ENCODE measurements at places on chromosomes 7 and 10.

- DNase-seq = no peak
Observed at GRCh38 chr10:104028823-104029520, 56.7 kb downstream of the COL17A1 start.

DNA sequence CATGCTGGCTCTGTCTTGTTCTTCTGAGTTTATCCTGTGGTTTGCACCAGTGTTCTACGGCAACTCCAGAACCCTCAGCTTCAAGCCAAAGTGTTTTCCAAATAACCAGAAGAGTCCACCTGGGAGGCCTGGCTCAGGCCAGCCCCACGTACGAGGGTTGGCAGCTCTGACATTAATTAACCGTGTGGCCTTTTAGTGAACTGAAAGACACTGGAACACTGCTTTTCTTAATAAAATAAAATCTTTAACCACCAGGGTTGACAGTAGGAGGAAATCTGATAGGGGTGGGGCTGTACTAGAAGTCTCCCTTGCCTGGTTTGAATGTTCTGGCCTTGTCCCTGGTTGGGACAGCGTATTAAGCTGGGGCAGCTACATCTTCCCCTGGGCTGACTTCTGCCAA lies 64.9 kb downstream of the SYPL1 start:
- no peak for DNase-seq

GRCh38 chr7:7201578-7202374 lies 19.4 kb downstream of the C1GALT1 start:
- DNase-seq = no peak

- no peak for DNase-seq
Observed at GRCh38 chr10:123655751-123656150, 10.4 kb upstream of the GPR26 start.

DNA sequence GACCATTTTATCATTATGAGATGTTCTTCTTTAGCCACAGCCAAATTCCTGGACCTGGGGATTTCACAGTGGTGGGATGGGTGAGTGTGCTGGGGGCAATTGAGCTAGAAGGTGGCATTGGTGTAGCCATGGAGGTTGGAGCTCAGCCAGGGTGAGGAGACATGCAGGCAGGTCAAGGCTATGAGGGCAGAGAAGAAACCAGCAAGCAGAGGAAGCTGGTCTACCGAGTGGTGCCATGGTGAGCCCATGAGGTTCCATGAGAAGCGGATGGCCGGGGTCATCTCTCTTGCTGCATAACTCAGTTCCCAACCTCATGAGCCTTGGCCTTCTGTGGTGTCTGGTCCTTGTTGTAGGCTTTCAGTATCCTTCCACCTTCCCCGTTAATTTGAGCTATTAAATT lies 91.4 kb downstream of the CARD11 start:
- DNase-seq = no peak

DNA sequence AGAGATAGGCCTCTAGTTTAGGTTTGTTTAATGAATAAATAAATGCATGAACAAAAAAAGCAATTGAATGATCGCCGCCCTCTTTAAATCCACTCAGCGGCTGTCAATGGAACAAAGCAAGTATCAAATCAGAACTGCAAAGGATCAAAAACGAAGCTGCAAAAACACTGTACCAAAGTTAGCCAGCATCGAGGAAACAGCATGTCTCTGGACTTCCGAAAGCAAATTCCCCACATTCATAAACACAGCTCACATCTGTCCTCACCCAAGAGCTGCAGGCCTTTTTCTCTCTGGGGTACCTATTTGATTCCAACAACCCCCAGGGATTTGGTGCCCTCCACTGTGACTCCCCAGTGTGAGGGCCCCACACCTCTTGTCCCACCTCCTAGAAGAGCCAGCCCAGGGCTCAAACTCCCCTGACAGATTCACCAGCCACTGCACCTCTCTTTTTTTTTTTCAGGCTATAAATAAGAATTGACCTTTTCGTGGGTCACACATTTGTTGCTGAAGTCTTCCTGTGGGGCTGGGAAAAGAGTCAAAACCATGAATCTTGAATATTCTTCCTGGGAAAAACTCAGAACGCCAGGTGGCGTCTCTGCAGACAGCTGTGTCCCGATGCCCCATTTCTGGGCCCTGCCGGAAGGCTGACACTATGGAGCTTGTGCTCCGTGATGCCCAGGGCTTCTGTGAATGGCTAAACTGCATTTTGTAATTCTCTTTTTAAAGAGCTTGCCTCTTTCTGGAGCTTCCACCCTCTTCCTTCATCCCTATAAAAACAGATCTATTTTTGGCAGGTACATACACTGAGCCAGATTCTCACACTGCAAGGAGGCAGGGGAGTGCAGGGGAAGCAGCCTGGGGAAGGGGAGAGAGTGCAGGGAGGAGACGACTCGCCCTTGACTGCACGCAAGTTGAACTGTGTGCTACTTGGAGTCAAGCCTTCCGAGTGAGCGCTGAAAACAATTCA lies 51.7 kb downstream of the HSPA12A start:
- DNase-seq = no peak

DNA sequence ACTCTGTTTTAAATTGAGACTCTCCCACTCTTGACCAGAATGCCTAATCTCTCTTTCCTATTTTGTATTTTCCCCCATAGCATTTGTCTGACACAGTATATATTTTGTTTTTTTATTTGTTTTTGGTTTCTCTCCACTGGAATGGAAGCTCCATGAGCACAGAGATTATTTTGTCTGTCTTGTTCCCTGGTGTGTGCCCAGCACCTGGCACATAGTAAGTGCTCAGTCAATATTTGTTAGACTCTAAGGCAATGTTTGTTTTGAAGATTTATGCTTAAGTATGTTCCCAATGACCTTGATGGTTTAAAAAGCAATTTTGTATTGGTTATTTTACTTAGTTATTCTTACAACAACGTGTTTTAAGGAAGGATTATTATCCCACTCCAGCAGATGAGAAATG lies 201.8 kb downstream of the DYNC1I1 start:
- no peak for DNase-seq

GRCh38 chr7:85186521-85187241 lies at the start of gene SEMA3D:
TSS of gene SEMA3D (minus strand) at chr7:85187056. CDS start at chr7:85121891, 65,165 bp downstream.
- DNase-seq = no peak

DNA sequence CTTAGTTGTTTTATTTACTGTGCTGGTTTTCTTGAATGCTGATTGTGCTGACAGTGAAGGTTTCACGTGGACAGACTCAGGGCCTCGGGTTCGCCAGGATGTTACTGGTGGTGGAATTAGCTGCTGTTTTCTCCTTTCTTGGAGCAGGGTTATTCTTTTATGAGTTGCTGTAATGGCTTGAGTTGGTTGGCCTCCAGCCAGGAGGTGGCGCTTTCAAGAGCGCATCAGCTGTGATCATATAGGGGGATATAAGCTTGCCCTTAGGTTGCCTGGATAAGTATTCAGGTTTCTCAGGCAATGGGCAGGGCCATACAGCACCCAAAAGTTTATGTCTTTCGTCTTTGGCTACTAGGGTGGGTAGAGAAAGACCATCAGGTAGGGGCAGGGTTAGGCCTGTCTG lies 741.3 kb downstream of the PHTF2 start:
- DNase-seq = no peak

DNA sequence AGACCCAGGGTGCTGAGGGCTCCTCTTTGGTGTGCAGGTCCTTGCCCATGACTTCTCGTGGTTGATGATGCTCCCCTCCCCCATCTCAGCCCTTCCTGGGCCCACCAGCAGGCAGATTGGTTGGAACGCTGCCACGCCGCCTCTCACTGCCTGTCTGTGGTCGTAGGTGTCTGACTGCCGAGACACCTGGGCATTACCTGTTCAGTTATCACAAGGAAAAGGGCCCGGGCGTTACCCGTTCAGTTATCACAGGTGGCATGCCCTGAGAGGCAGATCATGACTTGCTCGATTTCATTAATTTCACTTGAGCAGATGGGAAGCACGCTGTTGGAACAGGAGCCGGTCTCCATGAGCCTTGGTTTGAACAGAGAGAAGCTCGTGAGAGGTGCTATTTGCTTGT lies 42.5 kb downstream of the TACR2 start:
- no peak for DNase-seq

DNA sequence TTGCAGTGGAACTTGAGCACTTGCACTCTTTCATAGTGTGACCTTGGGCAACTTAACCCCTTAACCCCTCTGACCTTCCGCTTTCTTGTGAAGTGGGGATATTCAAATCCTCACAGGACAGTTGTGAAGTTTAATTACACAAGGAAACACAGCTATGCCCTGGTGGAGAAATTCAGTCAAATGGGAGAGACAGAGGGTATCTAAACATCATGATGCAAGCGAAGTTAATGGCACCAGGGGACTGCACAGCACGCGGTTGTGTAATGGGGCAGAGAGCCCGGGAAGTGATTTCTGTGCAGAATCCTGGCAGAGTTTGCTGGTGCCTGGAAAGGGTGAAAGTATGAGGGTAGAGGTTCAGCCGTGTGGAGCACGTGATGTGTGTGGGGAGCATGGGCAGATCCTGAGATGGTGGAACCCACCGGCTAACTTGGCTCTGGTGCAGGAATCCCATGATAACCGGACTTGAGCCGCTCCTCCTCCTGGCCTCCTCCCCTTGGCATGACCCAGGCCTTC lies 51.7 kb downstream of the SNX10 start:
- no peak for DNase-seq

DNA sequence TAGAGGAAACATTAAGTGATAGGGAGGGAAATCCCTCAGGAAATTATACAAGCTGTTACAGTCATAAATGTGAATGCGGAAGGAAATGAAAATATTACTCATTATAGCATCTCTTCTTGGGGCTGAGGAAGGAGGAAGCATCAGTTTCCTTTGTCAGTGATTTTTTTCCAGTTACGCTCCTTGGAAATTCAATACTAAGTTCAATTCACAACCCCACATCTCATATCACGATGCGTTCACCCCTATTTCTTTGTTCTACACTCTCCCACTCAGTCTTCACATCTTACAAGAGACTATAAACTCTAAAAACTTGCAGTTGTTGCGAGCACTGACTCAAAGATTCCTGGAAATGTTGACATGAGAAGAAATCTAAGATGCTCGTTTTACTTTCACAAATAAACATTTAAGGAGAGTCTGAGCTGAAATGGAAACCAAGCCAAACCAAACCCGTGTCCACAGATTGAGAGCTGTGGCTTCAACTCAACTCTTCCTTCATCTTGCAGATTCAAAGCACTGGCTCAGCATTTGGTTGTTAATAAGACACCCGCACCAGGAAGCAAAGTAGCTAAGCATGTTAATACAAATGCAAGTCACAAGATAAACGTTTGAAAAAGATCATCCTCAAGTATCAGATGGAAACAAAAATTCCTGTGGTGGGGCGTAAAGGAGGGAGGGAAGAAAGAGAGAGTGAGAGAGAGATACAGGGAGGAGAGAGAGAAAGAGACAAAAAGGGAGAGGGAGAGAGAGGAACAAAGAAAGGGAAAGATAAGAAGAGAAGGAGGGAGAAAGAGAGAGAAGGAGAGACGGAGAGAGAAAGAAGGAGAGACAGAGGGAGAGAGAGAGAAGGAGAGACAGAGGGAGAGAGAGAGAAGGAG lies 150.0 kb upstream of the RSU1 start:
- DNase-seq = no peak

GRCh38 chr7:50227726-50228125 lies 76.8 kb upstream of the IKZF1 start:
- DNase-seq = no peak

- DNase-seq = no peak
Observed at GRCh38 chr7:30241767-30242166, 42.6 kb upstream of the ZNRF2 start.

GRCh38 chr10:130834170-130834569 lies 477.4 kb downstream of the TCERG1L start:
- no peak for DNase-seq
